GM12892 (cell line): ENCODE measurements at places on chromosomes 3 and 15.
A peak's percentile ranks its signal among the peaks of the same experiment; 100 is the strongest.

DNA sequence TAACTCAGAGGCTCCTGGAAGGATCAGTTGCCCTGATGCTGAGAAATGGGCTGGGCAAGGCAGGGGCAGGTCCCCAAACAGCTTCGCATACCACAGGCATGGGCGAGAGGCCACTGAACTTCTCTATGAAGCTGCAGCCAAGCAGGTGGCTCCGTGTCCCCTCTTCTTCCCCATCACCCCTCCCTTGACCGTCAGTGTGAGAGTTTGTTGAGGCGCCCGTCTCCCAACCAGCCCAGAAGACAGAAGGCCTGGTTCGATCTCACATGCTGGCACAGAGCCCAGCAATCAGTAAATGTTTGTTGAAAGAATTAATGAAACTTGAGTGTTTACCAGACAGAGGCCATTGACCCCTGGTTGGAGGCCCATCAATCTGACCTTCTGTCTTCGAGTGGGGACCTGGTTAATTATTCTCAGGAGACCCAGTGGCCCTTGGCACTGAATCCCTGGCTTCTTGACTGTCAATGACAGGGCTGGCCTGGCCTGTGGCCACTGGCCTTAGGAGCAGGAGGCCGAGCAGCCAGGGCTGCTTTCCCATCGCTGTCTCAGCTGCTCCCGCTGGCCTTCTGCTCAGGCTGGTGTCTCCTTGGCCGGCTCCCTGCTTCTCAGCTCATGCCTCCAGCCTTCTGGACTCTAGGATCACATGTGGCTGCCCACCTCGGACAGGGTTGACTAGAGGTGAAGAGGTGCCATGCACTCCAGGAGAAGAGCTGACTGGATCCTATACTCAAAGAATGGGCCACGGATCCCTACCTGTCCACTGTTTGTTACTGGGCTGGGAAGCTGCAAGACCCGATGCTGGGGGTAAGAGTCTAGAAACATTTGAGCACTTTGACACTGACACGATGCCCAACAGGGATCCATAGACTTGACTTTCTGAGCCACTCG is 113.4 kb downstream of the ASB7 start:
- no peak for DNase-seq

GRCh38 chr3:72214066-72214951 is 429.4 kb upstream of the PROK2 start:
- DNase-seq = no peak

GRCh38 chr15:34259566-34259965 is 34.8 kb downstream of the EMC4 start:
- no peak for DNase-seq

GRCh38 chr3:26622621-26623418 is at the start of gene LRRC3B:
TSS of gene LRRC3B (plus strand) at chr3:26622772. CDS start at chr3:26709673, 86,901 bp downstream.
- DNase-seq = peak; percentile 9

- no peak for DNase-seq
These were observed 586.4 kb downstream of the GRM7 start for GRCh38 chr3:7447197-7447769.

- no peak for DNase-seq
These were observed 25.3 kb downstream of the CMSS1 start for GRCh38 chr3:99842826-99843589.

- no peak for DNase-seq
These were observed 81.8 kb downstream of the LRRN1 start for GRCh38 chr3:3881050-3881449.

GRCh38 chr3:179278932-179279693 is 28.2 kb upstream of the KCNMB3 start:
- DNase-seq = no peak

- DNase-seq = no peak
These were observed 21.1 kb downstream of the MAPK6 start for GRCh38 chr15:52039925-52040781.

DNA sequence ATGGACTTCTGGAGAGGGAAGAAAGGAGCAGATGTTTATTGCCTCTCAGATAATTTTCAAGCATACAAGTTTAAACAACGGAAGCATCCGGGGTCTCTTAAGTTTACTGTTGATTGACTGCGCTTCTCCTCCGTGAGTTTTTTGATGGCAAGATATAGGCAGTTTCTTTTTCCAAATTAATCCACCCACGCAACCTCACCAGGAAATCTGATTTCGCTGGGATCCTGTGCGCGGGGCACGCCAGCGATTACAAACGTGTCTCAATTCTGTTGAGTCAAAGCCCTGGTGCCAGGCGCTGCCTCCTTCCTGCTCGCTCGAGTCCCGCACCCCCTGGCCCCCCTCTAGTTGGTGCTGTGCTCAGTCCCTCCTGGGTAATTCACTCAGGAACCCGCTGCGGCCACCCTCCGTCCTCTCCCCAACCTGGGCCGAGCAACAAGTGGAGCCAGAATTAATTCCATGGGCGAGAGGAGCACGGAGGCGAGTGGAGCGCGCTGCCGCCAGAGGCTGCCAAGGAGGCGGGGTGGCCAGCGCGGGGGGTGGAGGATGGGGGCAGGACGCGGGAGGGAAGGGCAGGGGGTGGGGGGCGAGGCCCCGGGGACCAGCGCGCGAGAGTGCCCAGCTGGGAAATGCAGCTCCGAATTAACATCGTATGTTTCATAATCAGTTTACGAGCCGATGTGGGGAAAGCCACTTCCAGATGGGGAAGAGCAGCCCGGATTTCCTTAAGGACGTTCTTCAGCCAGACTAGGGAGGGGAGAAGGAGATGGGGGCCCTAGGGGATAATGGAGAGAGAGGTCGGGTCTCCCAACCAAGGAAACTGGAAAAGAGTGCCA is 6.0 kb downstream of the WNT5A start:
- DNase-seq = no peak
